ENCODE measurements at places on chromosomes 6 and 20. TPM values are rescaled to one million over a fixed set of nuclear protein-coding genes. Genes with fewer than 3 reads are reported as not detected.
A peak's percentile ranks its signal among the peaks of the same experiment; 100 is the strongest.

Gene FAM83C
- polyA plus RNA-seq: 12.6 TPM

Gene MSH5
- 14.8 TPM for polyA plus RNA-seq

Gene ADGB
- not detected for polyA plus RNA-seq

Gene POU5F1
- polyA plus RNA-seq: 1.6 TPM

Gene CRIP3
- 0.26 TPM for polyA plus RNA-seq

Gene RSPH9
- polyA plus RNA-seq: not detected

Gene NHSL1
- polyA plus RNA-seq: 28.1 TPM

DNA sequence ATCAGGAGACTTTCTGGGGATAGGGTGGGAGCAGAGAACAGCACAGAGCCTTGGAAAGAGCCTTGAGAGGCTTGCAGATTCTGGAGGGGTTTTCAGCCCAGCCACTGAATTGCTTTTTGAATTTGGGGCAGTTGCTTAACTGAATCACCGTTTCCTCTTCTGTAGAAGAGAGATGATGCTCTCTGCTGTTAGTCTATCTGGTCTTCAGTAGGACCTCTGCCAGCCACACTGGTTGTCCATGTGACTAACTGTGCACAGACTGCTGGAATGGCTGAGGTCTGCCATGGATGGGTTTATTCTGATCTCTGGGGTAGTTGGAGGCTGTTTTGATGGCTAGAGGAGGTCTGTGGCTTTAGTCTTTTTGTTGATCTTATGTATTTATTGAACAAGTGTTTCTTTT is 21.4 kb upstream of the PRDM1 start:
- no peaks in the 10 kb centered on the region for H3K36me3 ChIP-seq
- no peak for DNase-seq
- H3K4me1 ChIP-seq: peaks cover 26% of the 10 kb centered on the region
- no peaks in the 10 kb centered on the region for H3K27me3 ChIP-seq
- no peak overlapping the region for H3K4me3 ChIP-seq

DNA sequence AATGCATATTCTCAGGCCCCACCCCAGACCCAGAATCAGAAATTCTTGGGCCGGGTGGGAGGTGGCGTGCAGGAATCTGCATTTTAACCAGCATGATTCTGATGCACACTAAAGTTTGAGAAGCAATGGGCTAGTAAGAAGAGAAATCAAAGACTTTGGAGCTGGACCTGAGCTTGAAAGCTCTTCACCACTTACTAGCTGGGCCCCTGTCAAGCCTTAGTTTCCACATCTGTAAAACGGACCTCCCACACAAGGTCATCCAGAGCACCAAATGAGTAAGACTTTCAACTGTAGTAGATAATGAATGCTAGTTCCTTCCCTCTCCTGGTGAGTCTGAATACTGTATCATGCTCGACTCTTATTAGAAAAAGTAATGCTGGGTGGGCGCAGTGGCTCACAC is 87.0 kb downstream of the TBC1D7 start:
- H3K4me3 ChIP-seq: no peak overlapping the region
- no peak overlapping the region for H3K27ac ChIP-seq
- H3K27me3 ChIP-seq: peaks cover 2% of the 10 kb centered on the region
- no peaks in the 10 kb centered on the region for H3K36me3 ChIP-seq
- no peaks in the 10 kb centered on the region for H3K4me1 ChIP-seq

DNA sequence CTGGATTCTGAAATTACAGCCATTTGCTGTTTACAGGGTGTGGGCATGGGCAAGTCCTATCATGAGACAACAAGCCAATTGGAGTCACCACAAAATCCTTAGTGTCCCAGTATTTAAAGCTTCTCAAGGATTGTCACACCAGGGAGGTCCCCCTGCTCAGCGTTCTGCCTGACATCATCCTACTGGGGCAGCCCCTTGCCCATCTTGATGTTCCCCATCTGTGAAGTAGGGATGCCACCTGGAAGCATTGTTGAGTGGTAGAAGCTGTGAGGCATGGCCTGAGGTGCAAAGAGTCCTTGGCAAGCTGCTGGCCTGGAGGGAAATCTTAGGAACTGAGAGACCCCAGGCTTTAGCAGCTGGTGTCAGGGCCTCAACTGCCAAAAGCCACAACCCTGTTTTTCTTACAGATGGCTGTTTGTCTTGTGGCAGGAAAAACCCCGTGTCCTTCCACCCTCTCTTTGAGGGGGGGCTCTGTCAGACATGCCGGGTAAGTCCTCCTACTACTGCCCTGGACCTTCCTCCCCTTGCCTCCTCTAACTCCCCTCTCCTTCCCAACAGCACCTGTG is 23.3 kb upstream of the MAPRE1 start:
- no peak overlapping the region for H3K27ac ChIP-seq
- no peak for DNase-seq
- peaks cover 28% of the 10 kb centered on the region for H3K4me1 ChIP-seq
- no peaks in the 10 kb centered on the region for H3K36me3 ChIP-seq
- H3K27me3 ChIP-seq: no peaks in the 10 kb centered on the region
- H3K4me3 ChIP-seq: no peak overlapping the region

DNA sequence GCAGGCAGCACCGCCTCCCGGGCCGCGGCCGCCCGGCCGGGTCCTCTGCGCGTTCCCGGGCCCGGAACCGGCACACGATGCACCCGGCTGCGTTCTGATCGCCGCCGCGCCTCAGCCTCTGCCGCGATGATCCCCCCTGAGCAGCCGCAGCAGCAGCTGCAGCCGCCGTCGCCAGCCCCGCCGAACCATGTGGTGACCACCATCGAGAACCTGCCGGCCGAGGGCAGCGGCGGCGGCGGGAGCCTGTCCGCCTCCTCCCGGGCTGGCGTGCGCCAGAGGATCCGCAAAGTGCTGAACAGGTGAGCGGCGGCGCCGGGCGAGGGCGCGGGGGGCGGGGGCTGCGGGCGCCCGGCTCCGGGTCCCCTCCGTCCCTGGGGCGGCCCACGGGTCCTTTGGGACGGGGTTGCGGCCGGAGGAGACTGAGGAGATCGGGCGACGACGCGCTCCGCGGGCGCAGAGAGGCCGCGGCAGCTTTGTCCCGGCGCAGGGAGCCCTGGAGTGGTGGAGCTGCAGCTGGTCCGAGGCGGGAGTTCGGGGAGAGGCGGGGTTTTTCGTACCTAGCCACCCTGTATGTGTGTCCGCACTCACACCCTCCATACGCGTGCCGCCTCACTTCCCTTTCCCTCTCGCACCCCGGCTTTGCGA is 659 bp downstream of the SLC35F1 start:
- no peak overlapping the region for H3K4me3 ChIP-seq
- no peak for DNase-seq
- no peaks in the 10 kb centered on the region for H3K4me1 ChIP-seq
- no peaks in the 10 kb centered on the region for H3K36me3 ChIP-seq
- no peak overlapping the region for H3K27ac ChIP-seq

- no peaks in the 10 kb centered on the region for H3K27me3 ChIP-seq
- DNase-seq: no peak
- no peak overlapping the region for H3K27ac ChIP-seq
- H3K4me3 ChIP-seq: no peak overlapping the region
- H3K36me3 ChIP-seq: peaks cover 8% of the 10 kb centered on the region
Observed at GRCh38 chr6:158038291-158039177, 56.9 kb downstream of the SYNJ2 start.

- H3K4me1 ChIP-seq: no peaks in the 10 kb centered on the region
- DNase-seq: no peak
- H3K4me3 ChIP-seq: no peak overlapping the region
- H3K27me3 ChIP-seq: no peaks in the 10 kb centered on the region
Observed at GRCh38 chr6:39530201-39530759, 194.9 kb downstream of the KIF6 start.

DNA sequence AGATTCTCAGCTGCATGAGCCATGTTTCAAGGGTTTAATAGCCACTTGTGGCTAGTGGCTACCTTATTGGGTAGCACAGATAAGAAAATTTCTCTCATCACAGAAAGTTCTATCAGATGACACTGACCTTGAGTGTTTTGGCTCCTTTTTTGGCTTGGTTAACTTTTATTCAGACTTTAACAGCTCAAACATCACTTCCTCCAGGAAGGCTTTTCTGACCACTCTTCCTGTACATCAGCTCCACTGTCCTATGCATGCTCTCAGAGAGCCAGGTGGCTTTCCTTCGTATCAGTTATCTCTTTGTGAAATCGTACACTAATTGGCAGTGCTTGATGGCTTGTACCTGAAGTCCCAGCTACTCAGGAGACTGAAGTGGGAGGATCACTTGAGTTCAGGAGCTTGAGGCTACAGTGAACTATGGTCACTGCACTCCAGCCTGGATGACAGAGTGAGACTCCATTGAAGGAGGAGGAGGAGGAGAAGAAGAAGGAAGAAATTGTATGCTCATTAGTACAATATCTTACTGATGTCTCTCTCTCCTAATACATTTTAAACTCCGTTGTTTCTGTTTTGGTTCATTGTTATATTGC is 10.7 kb downstream of the MAFB start:
- H3K4me3 ChIP-seq: no peak overlapping the region
- no peak for DNase-seq
- H3K27me3 ChIP-seq: no peaks in the 10 kb centered on the region
- no peak overlapping the region for H3K27ac ChIP-seq
- peaks cover 3% of the 10 kb centered on the region for H3K4me1 ChIP-seq

DNA sequence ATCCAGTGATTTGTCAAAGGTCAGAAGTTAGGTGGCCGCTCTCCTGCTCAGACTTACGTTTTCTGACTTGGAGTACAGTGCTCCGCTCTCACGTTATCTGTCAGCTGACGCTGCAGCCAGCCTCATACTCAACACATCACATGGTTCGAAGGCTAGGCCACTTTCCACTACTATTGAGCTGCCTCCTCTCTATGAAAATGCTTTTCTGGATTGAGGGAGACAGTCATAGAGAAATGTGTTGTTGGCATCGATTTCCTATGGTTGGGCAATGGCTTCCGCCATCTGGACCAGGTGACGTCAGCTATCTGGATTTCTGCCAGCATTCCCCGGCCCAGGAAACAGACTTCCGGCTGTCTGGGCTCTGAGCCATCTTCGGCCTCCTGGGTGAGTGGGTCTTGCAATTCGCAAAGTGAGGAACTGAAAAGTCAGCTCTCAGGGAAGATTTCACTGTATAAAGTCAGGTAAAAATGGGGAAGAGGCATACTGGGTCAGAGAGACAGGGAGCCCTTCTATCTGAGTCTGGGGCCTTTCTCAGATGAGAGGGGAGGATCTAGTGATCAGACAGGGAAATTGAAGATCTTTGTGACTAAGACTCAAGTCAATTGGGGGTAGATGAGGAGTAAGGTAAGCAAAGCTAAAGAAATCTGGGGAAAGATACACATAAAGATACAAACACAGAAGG is 37.5 kb upstream of the IER3 start:
- H3K27me3 ChIP-seq: no peaks in the 10 kb centered on the region
- DNase-seq: peak; percentile 90
- no peaks in the 10 kb centered on the region for H3K36me3 ChIP-seq
- peak overlapping the region; percentile 95 for H3K27ac ChIP-seq
- peak overlapping the region; percentile 43 for H3K4me3 ChIP-seq
- peaks cover 38% of the 10 kb centered on the region for H3K4me1 ChIP-seq

DNA sequence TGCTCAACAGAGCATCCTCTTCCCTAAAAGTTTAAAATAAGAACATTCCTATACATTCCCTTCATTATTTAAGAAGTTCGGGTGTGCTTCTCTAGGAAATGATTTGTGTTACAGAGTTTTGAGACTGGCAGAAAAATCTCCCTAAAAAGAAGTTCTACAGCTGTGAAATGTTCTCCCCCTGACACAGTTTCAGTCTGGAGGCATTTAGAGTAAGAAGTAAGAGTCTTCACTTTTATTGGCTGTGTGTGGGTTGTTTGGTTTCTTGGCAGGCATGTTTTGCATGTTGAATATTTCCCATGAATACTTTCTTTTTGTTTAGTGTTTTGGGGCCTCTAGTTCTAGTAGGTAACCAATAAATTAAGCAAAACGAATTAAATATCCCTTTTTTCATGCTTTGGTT is 195.9 kb downstream of the TENT5A start:
- no peaks in the 10 kb centered on the region for H3K27me3 ChIP-seq
- DNase-seq: no peak
- no peak overlapping the region for H3K27ac ChIP-seq
- no peak overlapping the region for H3K4me3 ChIP-seq
- no peaks in the 10 kb centered on the region for H3K36me3 ChIP-seq
- H3K4me1 ChIP-seq: no peaks in the 10 kb centered on the region

GRCh38 chr6:16729183-16729691 is 32.0 kb downstream of the ATXN1 start:
- no peak for DNase-seq
- H3K4me3 ChIP-seq: no peak overlapping the region
- H3K36me3 ChIP-seq: no peaks in the 10 kb centered on the region
- H3K4me1 ChIP-seq: peaks cover 28% of the 10 kb centered on the region
- H3K27me3 ChIP-seq: no peaks in the 10 kb centered on the region
- no peak overlapping the region for H3K27ac ChIP-seq

- H3K27ac ChIP-seq: no peak within 1 kb of the TSS
- DNase-seq: no peak
- peaks cover 11% of the 10 kb centered on the region for H3K27me3 ChIP-seq
- H3K4me1 ChIP-seq: no peaks in the 10 kb centered on the region
- no peak within 1 kb of the TSS for H3K4me3 ChIP-seq
- no peaks in the 10 kb centered on the region for H3K36me3 ChIP-seq
Observed at GRCh38 chr6:29559524-29560287, at the start of gene UBD. Gene UBD (minus strand): TSS chr6:29559732. CDS start chr6:29559701, 31 bp downstream.

DNA sequence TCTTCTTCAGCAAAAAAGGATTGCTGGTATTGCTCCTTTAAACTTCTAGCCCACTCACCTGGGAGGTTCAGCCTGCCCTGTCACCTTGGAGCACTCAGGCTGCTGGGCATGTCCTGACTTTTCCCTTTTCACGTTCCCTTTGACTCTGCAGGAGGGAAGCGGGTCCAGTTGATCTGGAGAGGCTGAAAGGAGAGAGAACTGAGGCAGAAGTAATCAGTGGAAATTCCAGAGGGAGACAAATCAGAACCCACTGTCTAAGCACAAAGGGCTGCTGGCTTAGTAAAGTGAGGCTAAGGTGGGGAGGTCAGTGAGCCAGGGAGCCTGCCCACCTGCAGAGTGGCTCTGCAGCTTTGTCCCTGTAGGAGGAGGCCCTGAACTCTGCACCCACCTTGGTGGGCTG is 9.7 kb upstream of the SYNDIG1 start:
- H3K4me1 ChIP-seq: peaks cover 6% of the 10 kb centered on the region
- peaks cover 2% of the 10 kb centered on the region for H3K27me3 ChIP-seq
- H3K27ac ChIP-seq: no peak overlapping the region
- H3K4me3 ChIP-seq: no peak overlapping the region

DNA sequence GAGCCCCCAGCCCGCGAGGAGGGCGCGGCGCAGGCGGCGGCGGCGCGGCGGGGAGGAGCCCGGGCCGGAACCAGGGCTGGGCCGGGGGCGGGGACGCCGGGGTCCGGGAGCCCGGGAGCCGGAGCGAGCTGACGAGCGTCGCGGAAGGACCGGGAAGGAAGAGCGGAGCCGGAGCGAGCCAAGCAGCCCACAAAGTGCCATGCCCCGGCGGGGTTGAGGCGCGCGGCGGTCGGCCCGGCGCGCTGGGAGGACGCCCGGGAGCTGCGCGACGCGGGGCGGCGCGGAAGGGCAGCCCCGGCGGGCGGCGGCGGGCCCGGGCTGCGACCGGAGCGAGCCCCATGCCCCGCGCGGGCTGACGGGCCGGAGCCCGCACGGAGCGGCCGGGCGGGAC is 289 bp downstream of the FOXP4 start:
- no peaks in the 10 kb centered on the region for H3K27me3 ChIP-seq
- H3K27ac ChIP-seq: no peak overlapping the region
- peak overlapping the region; percentile 88 for H3K4me3 ChIP-seq
- peaks cover 19% of the 10 kb centered on the region for H3K4me1 ChIP-seq

DNA sequence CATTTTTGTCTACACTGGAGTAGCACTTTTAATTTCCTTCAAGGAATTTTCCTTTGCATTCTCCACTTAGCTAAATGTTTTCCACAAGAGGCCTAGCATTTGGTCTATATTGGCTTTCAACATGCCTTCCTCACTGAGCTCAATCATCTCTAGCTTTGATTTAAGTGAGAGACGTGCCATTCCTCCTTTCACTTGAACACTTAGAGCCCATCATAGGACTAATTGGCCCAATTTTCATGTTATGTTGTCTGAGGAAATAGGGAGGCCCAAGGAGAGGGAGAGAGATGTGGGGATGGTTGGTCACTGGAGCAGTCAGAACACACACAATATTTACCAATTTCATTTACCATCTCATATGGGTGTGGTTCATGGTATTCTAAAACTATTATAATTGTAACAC is 645.0 kb downstream of the PRKN start:
- no peaks in the 10 kb centered on the region for H3K36me3 ChIP-seq
- no peak overlapping the region for H3K27ac ChIP-seq
- peaks cover 3% of the 10 kb centered on the region for H3K4me1 ChIP-seq

All from keratinocyte (primary cell).